ENCODE measurements at places on chromosomes 4 and X. TPM values are rescaled to one million over a fixed set of nuclear protein-coding genes. Genes with fewer than 3 reads are reported as not detected.

The IL13RA2 gene
- total RNA-seq: not detected

The GYPA gene
- total RNA-seq: not detected

The ZNF141 gene
- total RNA-seq: 20.1 TPM

The BCLAF3 gene
- total RNA-seq: 16.5 TPM

The QRFPR gene
- total RNA-seq: not detected

The XKRX gene
- 0.20 TPM for total RNA-seq

The ZCCHC4 gene
- total RNA-seq: 9.4 TPM

The CCNA2 gene
- total RNA-seq: 0.99 TPM

The NUP62CL gene
- total RNA-seq: 3.1 TPM

The HEPH gene
- not detected for total RNA-seq

The HMGB2 gene
- total RNA-seq: 151 TPM

The AMBN gene
- total RNA-seq: not detected

The BMX gene
- 0.30 TPM for total RNA-seq

The ZNF630 gene
- total RNA-seq: 3.1 TPM

The DMRTC1B gene
- total RNA-seq: 0.33 TPM

The GUCY1B1 gene
- total RNA-seq: 4.0 TPM

The PASD1 gene
- not detected for total RNA-seq

The RTL5 gene
- total RNA-seq: 1.8 TPM

The FREM3 gene
- not detected for total RNA-seq

All from natural killer cell (primary cell).